Stimulated activated CD4-positive, alpha-beta T cell treated with anti-CD3 and anti-CD28 coated beads, Interleukin-2, amount 100 ng/mL, for 48 hours (primary cell): ENCODE measurements at places on chromosomes 1 and 21.

GRCh38 chr1:194445244-194445643, 1258.8 kb upstream of the B3GALT2 start:
- DNase-seq, result no peak

- DNase-seq, result no peak
Observed at GRCh38 chr1:119550381-119550780, 43.4 kb downstream of the HSD3B1 start.

DNA sequence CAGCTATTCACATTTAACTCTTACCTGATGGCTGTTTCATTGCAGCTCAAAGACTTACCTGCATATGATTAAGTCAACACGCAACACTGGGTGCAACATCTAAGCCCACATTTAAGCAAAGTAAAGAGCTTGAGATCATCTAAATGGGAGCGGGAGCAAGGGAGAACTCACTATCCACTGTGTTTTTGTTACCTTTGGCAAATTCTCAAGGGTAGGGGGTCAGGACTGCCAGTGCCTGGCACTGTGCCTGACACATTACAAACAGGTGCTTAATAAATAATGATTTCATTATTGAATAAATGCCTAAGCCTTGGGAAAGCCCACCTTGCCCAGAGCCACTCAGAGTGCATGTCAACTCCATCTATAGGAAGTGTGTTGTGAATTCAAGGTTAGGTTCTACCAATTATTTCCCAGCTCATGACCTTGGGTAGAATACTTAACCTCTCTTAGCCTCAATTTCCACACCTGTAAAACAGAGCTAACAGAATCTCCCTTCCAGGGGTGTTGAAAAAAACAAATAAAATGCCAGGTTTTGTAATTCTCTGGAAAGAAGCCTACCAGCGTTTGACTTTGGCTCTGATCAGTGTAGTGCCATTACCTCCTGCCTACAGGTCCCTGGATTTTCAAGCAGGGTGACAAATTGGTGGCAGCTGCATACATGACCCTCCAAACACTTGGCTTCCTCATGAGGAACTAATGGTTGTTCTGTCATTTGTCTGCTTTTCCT, 109.7 kb downstream of the TGFBR3 start:
- no peak for DNase-seq

GRCh38 chr1:55958498-55958897, 620.9 kb downstream of the PLPP3 start:
- DNase-seq, result no peak

DNA sequence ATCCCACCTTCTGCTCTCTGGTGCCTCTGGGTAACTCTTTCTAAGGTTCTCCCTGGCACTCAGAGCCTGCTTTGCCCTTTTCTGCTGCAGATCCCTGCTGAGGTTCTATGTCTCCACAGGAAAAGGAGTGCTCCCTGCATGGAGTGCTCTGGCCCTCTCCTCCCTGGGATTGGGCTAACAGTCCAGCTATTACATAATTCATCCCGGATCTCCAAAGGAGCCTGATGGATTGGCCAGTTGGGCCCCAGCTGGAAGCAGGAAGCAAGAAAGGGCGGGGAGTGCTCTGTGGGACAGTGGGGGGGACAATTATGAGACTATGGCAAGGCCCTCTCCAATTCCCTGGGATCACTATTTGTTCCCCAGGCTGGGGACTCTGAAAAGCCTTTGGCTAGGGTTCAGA, 51.9 kb upstream of the GOLT1A start:
- no peak for DNase-seq

DNA sequence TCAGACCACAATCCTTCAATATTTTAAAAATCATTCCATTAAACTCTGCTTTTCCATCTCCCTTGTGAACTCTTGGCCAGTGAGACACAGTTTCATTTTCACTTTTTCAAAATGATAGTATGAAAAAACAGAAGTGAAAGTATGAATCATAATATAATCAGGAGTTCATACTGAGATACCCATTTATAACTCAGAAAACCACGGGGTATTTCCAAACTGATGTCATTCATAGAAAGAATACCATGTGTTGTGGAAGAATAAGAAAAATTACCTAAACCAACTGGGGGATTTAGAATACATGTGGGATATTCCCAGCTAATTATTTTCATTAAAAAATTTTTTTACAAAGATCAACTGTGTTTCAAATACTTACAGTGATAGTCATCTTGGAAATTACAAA, 149.9 kb downstream of the MRPL39 start:
- no peak for DNase-seq

DNA sequence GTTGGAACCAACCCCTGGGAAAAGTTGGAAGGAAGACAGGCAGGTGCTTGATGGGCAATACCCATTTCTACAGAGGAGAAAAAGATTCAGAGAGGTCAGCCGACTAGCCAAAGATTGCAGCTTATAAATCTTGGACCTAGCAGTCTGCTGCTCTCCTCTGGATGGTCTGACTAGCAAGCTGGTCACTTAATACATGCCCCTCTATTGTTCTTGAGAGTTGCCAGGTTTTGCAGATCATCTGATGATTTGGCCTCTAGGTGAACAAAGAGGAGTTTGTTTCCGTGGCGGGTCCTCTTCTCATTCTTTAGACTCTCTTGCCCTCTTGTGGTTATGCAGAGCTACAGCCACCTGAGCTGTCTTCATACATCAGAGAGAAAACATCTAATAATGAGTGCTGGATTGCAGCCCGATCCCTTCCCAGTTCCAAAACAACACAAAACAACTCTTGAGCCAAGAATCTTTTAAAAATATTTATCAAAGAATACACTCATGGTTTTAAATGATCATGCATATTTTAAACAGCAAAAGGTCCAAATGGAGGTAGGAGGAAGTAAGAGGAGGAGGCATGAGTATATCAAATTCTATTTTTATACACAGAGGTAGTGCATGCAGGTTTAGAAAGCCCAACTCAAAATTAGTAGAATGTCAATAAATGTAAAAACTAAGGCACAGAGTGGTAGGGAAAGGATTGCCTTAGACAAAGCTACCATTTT, 115.7 kb downstream of the SLC30A10 start:
- no peak for DNase-seq

DNA sequence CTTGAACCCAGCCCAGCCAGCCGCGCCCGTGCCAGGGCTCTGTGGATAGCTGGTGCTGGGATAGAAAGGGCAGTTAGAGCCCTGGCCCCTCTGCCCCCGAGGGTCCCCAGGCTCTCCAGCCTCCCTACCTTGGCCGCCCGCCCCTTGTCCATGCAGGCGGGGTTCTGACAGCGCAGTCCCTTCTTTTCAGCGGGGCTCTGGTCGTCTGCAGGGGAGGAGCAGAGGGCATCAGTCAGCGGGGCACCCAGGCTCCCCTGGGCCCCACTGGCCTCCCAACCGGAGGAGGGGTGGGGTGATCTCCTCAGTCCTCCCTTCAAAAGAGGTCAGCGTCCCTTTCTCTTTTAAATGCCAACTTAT, 4.9 kb upstream of the PLEKHG5 start:
- no peak for DNase-seq

DNA sequence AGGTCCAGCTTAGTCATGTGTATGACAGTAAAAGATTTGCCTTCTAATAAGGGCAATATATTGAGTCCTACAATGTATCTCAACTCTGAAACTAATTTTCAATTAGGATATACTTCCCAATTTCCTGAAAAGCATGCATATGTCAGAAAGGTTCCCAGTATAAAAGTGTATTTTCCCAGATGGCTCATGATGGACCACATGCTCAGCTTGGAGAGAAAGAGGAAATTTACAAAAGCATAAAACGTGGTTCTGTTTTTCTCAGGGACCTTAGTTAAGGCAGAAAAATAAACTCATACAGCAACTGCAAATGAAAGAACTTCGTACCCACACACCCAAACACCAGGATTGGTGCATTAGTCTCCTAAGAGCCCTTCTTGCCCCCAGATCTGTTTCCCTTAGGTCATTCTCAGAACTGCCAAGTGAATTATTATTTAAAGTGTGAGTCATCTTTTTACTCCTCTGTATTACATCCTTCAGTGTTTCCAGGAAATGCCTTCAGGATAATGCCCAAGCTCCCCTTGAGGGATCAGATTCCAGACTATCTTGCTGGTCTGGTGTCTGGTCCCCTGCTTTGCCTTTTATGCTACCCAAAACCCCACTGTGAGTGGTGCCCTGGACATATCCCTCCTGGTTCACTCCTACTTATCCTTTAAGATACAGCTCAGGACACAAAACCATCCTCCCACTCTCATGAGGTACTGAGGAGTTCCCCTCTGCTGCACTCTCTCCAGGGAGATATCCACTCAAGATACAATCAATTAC, 57.4 kb downstream of the SSX2IP start:
- no peak for DNase-seq

DNA sequence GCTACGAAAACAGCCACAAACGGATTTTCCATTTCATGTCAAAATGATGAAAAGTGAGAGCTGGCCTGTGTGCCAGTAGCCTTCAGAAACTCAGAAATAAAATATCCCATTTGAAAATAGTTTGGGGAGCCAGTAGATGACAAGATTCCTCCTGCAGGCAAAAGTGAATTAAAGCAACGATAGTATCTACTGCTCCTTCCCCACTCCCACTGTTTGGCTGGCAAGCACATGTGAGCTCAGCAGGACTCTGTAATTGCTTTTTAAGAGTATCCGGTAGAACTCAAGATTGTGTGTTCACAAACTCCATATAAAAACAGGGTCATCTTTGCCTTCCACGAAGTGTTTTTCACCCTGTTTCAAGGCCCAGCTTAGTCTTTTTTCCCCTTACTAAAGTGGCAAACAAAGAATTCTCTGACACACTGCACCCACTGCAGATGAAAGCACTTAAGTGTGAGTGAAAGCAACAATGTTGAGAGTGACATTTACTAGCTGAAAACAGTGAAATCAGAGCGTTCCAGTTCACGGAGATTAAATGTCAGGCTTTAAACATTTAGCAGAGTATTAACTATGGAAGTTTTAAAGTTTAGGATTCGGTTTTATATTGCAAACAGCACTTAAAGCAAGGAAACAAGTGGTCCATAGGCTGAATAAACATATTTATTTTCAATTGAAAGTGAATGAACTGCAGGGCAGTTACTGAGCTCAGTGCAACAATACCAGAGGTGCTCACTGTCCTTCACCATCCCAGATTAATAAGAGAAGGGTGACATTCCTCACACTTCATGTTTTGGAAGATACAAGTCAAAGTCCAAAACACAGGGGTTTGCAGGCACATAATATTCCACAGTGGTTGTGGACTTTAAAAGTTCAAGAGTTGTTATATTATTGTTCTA, 70.0 kb downstream of the ALG14 start:
- no peak for DNase-seq

GRCh38 chr1:9257851-9258250, 23.3 kb downstream of the H6PD start:
- DNase-seq, result no peak

GRCh38 chr1:67898033-67898726, 64.9 kb upstream of the GNG12 start:
- DNase-seq, result no peak

- DNase-seq, result no peak
Observed at GRCh38 chr21:22020221-22020620, 1022.0 kb downstream of the NCAM2 start.

DNA sequence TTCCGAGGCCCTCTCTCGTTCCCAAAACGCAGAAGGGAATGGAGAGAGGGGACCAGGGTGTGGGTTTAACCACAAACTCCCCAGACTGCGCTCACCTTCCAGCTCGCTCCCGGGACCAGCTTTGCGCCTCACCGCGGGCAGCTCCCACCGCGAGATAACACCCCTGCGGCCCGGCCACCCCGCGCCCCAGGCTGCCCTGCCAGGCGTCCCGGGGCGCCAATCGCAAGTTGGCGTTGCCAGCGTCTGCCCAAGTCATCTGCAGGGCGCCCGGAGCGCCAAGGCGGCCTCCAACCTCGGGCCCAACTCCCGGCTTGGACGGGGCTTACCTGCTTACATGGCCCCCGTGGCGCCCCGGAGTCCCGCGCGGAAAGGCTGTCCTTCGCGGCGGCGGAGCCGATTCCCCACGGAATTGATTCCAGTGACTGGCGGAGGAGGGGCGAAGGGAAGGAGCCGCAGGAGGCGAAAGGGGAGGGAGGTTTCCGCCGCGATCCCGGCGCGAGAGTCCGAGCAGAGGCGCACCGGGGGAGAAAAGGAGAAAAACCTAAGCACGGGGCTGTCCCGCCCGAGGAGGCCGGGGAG, 456 bp downstream of the PTPN14 start:
- no peak for DNase-seq

DNA sequence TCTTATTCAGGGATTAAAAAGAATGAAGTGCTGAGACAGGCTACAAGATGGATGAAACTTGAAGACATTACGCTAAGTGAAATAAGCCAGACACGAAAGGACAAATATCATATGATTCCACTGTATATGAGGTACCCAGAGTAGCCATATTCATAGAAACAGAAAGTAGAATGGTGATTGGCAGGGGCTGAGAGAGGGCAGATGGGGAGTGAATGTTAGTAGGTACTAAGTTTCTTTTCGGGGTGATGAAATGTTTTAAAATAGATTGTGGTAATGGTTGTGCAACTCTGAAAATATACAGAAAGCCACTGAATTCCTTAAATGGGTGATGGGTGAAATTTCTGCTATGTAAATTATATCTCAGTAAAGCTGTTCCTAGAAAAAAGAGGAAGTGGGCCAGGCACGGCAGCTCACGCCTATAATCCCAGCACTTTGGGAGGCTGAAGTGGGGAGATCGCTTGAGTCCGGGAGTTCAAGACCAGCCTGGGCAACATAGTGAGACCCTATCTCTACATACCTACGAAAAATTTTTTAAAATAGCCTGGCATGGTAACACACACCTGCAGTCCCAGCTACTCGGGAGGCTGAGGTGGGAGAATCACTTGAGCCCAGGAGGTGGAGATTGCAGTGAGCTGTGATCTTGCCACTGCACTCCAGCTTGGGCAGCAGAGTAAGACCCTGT, 15.9 kb downstream of the SLC27A3 start:
- no peak for DNase-seq

- DNase-seq, result no peak
Observed at GRCh38 chr1:73868810-73869336, 329.1 kb downstream of the LRRIQ3 start.

GRCh38 chr1:184023171-184023570, 14.4 kb downstream of the COLGALT2 start:
- no peak for DNase-seq

GRCh38 chr1:247857069-247857984, at the start of gene TRIM58:
TRIM58 (plus strand) TSS chr1:247857187; CDS start chr1:247857247, 60 bp downstream.
- DNase-seq, result peak; percentile 34

DNA sequence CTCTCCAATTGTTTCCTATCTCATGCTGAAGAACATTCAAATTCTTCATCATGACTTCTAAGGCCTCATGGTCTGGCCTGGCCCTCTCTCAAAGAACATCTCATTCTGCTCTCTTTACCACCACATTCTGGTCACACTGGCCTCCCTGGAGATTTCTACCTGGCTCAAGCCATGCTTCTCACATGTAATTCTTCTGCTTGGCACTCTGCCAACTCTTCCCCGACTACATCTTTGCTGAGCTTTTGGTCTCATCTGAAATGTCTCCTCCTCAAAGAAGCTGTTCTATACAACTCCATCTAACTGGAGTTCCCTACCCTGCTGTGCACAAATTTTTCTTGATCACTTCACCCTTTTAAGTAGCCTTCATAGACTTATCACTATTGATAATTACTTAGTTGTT, 1.4 kb upstream of the TBX19 start:
- DNase-seq, result no peak
